ENCODE measurements at places on chromosomes 7 and 10.

DNA sequence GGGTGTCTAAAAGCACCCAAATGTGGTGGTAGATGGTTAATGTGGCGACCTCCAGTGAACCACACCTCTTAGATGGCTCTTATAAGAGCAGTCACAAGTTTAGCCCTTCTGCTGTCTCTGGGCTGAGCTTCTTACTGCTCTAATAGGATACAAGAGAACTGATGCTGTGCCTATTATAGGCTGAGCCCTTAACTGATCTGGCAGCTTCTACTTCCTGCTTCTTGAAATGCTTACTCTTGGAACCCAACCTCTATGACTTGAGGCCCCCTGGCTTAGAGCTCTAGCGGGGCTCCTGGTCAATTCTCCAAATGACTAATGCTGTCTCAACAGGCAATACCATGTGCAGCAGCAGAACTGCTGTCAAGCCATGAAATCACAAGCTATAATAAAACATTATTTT, 35.0 kb upstream of the LSM8 start:
- DNase-seq, result no peak

DNA sequence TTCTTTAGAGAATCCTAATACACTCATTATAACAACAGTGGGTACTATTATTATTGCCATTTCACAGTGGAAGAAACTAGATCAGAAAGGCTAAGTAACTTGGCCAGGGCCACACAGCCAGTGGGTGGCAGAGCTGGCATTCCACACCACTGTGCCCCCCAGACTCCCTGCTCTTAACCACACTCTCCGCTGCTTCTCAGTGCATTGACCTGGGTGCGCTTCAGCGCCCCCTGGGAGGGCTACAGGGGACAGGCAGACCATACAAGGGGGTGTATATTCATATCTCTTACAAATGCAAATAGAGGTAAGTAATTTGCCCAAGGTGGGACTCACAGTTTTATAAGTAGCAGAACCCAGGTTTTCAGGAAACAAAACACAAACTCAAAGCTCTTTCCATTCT, 77.0 kb upstream of the NMT2 start:
- DNase-seq, result no peak

- no peak for DNase-seq
These were observed 805 bp upstream of the WDFY4 start for GRCh38 chr10:48683868-48684267.

DNA sequence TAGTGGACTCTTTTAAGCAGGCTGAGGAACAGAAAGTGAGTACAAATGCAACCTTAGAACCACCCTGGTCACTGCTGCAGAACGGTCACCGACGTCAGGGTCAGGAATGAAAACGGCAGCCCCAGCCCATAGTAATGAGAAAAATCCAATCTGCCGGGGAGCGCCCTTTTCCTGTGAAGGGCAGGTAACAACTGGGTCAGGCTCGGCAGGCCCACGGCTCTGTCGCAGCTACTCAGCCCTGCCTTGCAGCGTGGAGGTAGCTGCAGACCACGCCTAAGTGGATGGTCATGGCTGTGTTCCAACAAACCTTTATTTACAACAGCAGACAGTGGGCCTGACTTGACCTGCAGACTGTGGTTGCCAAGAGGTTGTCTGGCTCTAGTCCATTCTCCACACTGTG, 563.2 kb downstream of the DNAJB6 start:
- DNase-seq, result no peak

DNA sequence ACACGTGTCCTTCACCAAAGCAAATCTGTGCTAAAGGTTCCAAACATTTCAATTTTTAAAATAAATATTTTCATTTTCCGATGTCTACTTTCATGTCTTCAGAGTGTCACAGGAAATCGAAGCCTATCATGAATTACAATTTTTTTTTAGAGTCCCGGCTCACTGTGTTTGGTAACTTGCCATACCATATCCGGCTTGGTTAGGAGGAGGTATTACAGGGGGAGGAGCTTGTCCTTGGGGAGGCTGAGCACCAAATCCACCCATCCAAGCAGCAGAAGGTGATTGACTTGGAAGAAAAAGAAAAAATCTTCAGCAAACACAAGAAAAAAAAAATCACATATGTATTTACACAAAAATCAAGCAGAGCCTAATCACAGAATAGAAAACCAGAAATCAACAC, 21.3 kb downstream of the TIAL1 start:
- DNase-seq, result peak; percentile 18

GRCh38 chr10:16852624-16853023, 35.4 kb upstream of the RSU1 start:
- no peak for DNase-seq

DNA sequence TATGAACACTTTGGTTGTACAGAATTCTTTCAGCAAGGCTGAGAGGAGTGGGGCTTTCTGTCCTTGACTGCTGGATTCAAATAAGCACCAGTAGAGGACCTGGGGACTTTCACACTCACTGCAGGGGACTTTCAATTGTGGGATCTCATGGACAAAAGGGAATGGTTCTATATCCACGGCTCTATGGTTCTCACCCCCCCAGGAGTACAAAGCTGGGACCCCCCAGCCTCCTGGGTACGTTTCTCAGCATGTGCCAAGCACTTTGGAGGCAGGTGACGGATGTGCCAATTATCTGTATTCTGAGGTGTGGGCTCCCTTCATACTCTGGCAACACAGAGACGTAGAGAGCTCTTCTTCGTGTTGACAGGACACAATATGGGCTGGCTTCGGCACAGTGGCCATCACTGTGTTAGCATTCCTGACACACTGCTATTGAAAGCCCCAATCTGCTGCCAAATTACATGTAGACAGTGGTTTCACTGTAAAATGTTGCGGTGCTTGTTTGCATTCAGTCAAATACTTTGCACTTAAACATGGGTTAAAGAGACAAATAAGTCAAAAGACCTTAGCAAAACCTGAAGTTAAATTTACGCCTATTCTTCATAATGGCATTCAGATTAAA, 92.7 kb upstream of the SAMD8 start:
- DNase-seq, result no peak

- DNase-seq, result no peak
These were observed 48.4 kb downstream of the GATA3 start for GRCh38 chr10:8102708-8103401.

DNA sequence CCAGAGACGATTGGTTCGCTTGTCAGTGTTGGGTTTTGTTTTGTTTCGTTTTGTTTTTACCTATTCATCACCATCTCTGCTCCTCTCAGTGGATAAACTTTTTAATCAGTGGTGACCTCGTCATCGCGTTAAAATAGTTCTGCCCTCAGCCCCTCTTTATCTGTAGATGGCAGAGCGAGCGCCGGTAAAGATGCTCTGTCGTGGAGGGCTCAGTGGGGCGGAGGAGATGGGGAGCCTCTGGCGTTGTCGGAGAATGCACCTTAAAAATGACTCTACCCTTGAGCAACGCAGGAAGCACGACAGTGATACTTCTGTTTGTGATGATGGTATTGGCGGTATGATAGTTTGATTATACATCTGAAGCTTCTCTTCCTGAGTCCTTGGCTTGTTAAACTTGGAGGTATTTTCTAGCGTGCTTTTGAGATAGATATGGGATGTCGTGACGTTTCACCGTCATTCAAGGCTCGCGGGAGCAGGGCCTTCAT, 554 bp downstream of the CSGALNACT2 start:
- DNase-seq, result peak; percentile 54

DNA sequence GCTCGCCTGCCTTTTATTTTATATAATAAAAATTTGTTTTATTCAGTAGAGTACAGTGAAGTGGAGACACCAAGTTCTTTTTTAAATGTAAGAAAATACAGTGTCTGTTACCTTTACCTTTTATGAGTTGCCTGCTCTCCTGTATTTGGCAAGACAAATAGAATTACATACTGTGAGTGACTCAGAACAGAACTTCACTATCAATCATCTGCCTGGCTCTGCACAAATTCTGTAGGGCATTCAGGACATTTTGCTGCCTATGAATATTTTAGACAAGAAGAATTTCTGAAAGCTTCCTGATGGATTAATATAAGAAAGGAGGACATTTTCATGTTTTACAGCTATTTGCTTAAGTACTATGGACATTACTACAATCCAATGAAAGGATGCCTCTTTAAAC, 135.4 kb upstream of the PHF14 start:
- no peak for DNase-seq

GRCh38 chr10:95756041-95756761, at the start of gene ENTPD1:
Gene ENTPD1, plus strand, starts transcription at chr10:95756163. Its CDS starts 77 bp downstream, at chr10:95756240.
- no peak for DNase-seq

GRCh38 chr10:14010101-14010558, 320.6 kb downstream of the FRMD4A start:
- DNase-seq, result no peak

- DNase-seq, result no peak
These were observed 9.1 kb upstream of the EIF4H start for GRCh38 chr7:74164985-74165456.

DNA sequence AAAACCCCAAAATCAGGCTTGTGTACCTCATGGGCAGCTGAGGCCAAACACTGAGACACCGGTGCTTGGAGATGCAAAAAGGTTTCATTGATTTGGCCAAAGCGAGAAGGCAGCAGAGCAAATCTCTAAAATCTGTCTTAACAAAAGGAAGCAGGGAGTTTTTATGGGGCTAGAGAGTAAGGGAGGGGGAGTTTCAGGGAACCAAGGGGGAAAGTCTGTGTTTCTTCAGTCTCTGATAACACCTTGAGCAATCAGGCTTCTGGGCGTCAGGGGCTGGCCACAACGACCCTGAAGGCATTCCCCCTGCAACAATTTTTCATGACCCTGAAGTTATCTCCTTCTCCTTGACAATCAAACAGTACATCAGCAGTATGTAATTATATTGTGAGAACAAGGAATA, 2.7 kb upstream of the ZNF786 start:
- no peak for DNase-seq

GRCh38 chr10:58952162-58952601, 224.3 kb upstream of the PHYHIPL start:
- no peak for DNase-seq

DNA sequence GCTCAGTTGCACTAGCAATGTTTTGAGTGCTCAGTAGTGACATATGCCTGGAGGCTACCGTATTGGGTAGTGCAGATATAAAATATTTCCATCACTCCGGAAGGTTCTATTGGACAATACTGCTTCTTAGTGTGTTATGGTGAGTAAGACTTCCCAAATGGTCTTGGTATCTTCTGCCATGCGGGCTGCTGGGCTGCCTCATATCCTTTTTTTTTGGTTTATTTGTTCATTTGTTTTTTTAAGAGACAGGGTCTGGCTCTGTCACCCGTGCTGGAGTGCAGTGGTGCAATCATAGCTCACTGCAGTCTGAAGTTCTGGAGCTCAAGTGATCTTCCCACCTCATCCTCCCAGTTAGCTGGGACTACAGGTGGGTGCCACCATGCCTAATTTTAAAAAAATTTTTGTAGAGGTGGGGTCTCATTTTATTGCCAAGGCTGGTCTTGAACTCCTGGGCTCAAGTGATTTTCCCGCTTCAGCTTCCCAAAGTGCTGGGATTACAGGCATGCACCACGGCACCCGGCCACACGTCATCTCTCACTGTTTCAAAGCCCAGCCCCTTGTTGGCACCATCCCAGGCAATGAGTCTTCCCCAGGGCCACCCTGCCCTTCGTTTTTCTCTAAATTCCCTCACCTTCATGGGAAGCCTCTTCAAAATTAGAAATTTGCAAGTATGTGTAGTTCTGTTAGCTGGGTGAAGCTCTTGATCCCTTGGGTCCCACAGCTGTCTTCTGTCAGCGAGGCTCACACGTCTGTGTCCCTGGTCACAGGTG, 111.0 kb upstream of the KLF14 start:
- DNase-seq, result no peak

GRCh38 chr10:131891196-131891928, 9.4 kb upstream of the PPP2R2D start:
- DNase-seq, result no peak

GRCh38 chr10:15242261-15242840, 73.9 kb upstream of the NMT2 start:
- no peak for DNase-seq

- DNase-seq, result no peak
These were observed 1.8 kb downstream of the BRI3 start for GRCh38 chr7:98283127-98283886.

DNA sequence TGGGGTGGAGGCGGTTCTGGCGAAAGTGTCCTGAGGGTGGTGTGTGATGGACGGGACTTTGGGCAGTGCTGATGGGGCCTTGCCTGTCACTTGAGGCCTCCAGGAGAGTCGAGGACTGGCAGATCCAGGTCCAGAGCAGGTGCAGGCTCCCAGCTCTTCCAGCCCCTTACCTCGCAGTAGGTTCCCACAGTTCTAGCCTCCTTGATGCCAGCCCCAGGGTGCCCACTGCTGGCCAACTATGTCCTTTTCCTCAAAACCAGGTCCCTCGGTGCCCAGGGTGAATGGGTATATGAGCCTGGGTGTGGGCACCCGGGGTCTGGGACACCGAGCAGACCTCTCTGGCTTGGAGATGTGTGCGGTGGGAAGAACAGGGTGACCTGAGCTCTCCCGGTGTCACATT, 8.3 kb downstream of the FAM20C start:
- DNase-seq, result no peak

GRCh38 chr10:75924309-75924902, 493.0 kb downstream of the LRMDA start:
- no peak for DNase-seq

DNA sequence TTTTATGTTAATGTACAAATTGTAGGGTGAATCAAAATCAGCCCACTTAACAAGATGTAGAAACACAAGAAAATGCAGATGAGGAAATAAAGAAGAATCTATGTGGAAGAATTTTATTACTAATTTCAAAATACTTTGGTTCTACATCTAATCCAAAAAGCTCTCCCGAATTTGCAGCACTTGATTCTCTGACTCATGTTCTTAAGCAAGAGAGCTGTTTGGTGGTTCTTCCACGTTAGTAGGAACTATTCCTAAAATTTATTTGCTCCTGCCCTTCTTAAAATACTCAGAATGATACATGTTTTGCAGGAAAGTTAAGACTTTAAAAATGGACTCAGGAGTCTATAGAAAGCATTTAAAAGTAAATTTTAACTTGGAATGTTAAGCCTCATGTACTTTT, 91.8 kb downstream of the ZMYND11 start:
- no peak for DNase-seq

DNA sequence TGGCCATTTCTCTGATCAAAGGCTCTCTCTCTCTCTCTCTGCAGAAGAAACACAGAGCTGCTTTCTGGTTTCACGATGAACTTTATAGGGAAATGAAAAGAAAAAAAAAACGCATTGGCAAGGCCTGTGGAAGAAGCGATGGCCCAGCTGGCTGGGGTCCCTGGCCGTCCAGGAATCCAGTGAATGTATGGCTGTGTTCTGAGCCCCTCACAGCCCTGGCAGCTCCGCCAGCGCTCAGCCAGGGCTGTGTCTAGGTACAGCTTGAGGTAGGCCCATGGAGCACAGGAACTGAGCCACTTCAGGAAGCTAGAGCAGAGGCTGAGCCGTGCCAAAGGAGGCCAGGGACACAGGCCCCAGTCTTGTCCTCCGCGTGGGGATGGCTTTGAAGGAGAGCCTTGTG, 13.1 kb upstream of the UCMA start:
- no peak for DNase-seq

Measured in T follicular helper cell (primary cell).